ENCODE measurements at places on chromosomes 16 and 17. TPM values are rescaled to one million over a fixed set of nuclear protein-coding genes. Genes with fewer than 3 reads are reported as not detected.

PCGF2 gene
- 2.1 TPM for total RNA-seq

ZFP90 gene
- total RNA-seq, result 28.8 TPM

SLC22A31 gene
- not detected for total RNA-seq

BRICD5 gene
- 13.2 TPM for total RNA-seq

- H3K27ac ChIP-seq, result peak overlapping the region; percentile 82
- H3K4me1 ChIP-seq, result peaks cover 72% of the 10 kb centered on the region
Observed at GRCh38 chr16:48556243-48556912, 53.6 kb downstream of the N4BP1 start.

DNA sequence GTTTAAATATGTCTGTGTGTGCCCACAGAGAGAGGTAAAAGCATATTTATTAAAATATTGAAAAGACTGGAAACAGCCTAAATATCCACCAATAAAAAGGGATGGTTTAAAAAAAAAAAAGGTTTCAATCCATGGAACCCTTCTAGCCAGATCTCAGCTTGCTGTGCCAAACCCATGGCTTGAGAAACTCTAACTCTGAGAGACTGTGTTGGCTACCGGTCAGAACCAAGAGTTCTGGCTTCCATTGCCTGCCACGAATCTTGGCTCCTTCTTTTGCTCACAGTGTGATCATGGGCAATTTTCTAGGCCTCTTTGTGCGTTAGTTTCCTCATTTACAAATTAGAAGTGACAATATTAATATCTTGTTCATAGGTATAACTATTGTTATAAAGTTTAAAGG lies 201.3 kb upstream of the IRX3 start:
- no peaks in the 10 kb centered on the region for H3K27me3 ChIP-seq
- no peak overlapping the region for H3K4me3 ChIP-seq
- no peak for DNase-seq
- H3K4me1 ChIP-seq, result no peaks in the 10 kb centered on the region

DNA sequence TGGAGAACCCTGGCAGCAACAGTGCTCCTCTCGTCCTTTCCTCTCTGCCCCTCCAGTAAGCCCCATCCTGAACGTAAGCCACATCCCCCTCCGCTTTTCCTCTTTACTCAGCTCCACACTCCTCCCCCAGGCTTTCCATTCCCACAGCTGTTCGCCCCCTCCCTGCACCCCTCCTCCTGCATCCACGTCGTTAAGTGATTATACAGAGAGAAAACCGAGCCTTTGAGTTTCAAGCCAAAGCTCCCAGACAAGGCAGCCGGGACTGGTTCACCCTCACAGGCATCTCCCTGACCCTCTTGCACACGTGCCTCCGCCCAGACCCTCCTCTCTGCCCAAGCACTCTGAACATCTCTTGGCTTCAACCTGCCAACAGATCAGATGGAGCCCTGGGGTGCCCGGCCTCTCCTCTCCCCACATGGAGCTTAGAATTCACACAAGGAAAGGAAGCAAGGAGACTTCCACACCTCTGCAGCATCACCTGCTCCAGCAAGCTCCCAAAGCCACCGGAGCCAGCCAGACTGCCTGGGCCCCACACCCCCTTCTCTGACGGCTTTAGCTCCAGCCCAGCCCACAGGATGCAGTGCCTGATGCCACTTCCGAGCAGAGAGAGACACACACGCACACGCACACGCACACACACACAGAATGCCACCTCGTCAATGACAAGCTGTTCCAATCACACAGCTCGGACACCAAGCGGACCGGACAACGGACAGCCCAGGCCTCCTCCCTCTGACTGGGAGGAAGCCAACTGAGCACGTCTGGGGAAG lies 99.9 kb upstream of the CCL2 start:
- peaks cover 7% of the 10 kb centered on the region for H3K4me1 ChIP-seq
- H3K27me3 ChIP-seq, result peaks cover 59% of the 10 kb centered on the region
- H3K4me3 ChIP-seq, result no peak overlapping the region
- no peak overlapping the region for H3K27ac ChIP-seq
- peak; percentile 42 for DNase-seq

DNA sequence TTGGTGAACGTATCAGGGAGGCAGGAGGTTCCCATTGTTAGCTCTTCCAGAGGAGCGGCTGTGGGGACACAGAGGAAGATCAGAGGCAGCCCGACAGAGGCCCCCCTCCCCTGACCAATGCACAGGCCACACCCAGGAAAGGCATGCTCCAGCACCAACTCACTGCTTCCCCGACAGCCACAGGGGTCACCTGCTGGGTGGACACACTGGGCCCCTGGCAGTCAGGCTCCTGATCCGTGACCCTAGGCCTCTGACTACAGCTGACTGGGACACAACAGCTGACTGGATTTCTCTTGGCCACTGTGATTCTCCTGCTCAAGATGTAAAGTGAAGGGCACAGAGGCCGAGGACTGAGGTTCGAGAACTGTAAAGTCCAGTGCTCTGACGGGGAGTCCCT lies 63.5 kb downstream of the IL21R start:
- no peak overlapping the region for H3K27ac ChIP-seq
- peaks cover 23% of the 10 kb centered on the region for H3K4me1 ChIP-seq
- H3K27me3 ChIP-seq, result no peaks in the 10 kb centered on the region
- H3K4me3 ChIP-seq, result no peak overlapping the region

DNA sequence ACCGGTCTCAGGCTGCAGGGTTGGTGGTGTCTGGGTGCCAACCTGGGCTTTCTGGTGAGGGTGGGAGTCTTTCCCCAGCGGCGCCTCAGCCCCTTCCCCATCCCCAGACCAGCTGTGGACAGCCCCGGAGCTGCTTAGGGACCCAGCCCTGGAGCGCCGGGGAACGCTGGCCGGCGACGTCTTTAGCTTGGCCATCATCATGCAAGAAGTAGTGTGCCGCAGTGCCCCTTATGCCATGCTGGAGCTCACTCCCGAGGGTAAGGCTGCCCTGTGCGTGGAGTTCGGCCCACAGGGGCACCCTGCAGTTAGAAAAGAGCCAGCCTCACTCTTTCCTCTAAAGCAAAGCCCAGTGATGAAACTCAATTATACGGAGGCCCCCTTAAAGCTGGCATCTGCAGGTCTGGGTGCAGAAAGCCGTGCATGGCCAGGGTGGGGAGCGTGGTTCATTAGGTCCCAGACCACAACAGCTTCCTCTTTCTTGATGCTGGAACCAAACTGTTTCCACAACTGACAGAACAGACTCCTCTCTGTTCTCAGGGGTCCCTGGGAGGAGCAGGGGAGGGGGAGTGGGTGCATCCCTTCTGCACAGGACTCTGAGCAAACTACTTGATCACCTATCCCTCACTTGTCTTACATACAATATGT lies 10.7 kb downstream of the GUCY2D start:
- H3K27ac ChIP-seq, result no peak overlapping the region
- H3K4me1 ChIP-seq, result peaks cover 8% of the 10 kb centered on the region
- peaks cover 19% of the 10 kb centered on the region for H3K27me3 ChIP-seq

DNA sequence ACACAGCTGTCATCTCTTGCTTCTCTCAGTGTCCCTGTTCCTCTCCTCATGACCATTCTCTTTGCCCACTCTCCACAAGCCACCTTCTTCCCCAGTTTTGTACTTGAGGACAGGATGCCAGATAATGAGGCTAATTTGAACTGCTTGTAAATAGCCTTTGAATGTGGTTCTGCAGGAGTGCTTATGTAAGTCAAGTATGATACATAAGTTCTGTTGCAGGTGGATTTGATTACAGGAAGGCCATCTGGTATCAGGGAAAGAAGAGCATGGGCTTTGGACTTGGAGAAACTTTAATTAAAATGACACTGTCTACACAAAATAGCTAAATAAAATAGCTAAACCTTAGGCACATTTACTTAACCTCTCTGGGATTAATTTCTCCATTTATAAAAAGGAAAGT lies 120.2 kb upstream of the HLF start:
- H3K36me3 ChIP-seq, result no peaks in the 10 kb centered on the region
- H3K27me3 ChIP-seq, result no peaks in the 10 kb centered on the region
- H3K4me3 ChIP-seq, result no peak overlapping the region

DNA sequence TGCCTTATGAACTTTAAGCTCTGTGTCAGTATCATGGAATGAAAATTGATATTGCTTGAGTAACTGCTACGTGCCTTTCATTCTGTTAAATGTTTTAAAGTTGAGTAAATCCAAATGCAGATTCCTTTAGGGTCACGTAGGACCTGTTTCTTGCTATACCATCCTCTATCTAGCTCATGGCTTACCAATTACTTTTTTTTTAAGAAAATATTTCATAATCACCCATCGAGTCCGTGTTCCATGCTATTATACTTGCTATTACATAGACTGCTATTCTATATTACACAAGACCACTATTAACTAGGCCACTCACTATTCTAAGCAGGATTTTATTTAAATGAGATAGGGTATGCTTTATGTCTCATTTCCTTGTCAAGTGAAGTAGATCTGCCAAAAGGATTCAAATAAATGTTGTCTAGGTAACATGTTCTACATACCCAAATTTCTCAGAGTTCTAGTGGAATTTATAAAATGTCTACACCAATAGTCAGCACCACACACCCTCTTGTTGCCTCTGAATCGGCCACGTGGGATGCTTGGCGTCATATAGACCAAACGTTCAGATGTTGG lies 11.9 kb downstream of the ANKFN1 start:
- H3K4me3 ChIP-seq, result no peak overlapping the region
- H3K4me1 ChIP-seq, result no peaks in the 10 kb centered on the region
- H3K27ac ChIP-seq, result no peak overlapping the region
- H3K27me3 ChIP-seq, result peaks cover 4% of the 10 kb centered on the region
- no peaks in the 10 kb centered on the region for H3K36me3 ChIP-seq

GRCh38 chr17:11928436-11928835 lies 68.8 kb downstream of the ZNF18 start:
- no peak overlapping the region for H3K27ac ChIP-seq
- H3K36me3 ChIP-seq, result no peaks in the 10 kb centered on the region
- no peak overlapping the region for H3K4me3 ChIP-seq
- H3K4me1 ChIP-seq, result no peaks in the 10 kb centered on the region
- DNase-seq, result no peak
- H3K27me3 ChIP-seq, result no peaks in the 10 kb centered on the region

DNA sequence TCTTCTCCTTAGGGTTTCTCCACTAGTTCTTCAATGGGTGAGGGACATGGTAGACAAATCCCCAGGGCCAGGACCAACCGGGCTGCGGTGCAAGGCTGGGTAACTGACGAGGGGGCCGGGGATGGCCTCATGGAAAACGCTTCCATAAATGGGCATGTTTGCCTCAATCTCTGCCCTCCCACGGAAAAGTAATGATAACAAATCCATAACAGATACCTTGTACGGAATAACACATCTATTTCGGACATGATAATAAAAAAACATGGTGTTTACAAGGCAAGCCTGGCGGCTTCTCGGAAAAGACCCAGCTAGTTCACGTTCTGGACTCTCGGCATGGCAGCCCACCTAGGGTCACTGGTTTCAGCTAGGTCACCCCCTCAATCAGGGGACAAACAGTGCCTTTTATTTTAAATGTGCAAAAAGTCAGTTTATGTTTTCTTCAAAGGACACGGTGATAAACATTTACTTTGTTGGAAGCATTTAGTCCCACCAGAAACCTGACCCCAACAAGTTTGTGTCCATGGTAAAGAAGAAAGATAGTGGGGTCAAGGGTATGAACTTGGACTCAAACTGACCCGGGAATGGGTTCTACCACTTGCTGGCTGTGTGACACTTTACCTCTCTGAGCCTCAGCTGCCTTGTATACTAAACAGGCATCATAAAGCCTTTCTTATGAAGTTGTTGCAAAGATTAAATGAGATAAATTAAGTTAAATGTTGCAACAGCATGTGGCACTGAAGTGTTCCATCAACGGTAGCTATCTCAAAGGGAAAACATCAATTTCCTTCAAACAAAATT lies 1.7 kb downstream of the MYH11 start:
- peaks cover 2% of the 10 kb centered on the region for H3K36me3 ChIP-seq
- no peak for DNase-seq
- H3K27me3 ChIP-seq, result peaks cover 50% of the 10 kb centered on the region
- H3K4me3 ChIP-seq, result no peak overlapping the region
- no peak overlapping the region for H3K27ac ChIP-seq

DNA sequence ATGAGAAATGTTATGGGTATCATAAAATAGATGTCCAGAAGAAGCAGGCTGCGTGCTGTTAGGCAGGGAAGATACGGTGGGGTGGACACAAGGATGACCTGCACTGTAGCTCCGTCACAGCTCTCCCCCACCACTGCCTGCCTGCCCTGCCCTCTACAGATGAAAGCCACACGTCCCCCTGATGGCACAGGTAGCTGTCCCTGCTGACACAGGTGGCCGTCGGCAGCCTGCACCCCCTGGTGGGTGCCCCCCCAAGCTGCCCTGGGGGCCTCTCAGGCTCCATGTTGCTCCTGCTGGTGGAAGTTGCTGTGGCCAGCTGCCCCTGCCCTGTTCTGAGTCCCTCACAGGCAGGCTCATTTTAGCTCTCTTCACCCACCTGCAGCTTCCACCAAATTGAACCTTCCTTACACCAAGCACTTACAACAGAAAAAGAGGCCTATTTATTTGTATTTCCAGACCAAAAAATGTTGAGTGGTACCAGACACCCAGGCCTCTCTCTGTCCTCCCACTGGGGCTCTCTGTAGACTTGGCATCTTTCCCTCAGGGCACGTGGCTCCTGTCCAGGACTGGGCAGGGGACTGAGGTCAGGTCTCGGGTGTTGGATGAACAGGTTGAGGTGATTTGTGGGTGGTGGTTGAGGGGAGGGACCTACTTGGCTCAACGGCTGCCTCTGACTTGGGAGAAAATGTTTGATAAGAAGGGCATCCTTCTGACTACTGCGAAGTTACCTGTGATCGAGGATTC lies 50.1 kb upstream of the CACNG5 start:
- no peak for DNase-seq
- no peaks in the 10 kb centered on the region for H3K27me3 ChIP-seq
- H3K4me1 ChIP-seq, result no peaks in the 10 kb centered on the region

DNA sequence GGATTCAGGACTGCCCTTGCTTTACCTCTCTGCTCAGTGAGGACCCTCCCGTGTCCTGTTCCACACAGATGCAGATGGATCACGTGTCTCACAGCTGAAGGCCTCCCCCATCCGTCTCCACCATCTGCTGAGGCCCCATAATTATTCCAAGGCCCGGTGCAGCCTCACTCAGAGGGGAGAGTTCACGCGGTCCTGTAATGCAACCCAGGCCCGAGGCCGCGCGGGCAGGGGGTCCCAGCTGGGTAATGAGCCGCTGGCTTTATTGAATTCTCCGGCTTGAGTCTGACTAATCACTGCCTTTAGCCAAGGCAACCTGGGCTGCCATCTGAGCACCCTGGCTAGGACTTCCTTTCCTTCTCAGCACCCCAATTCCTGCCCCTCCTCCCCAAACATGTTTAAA lies 4.4 kb upstream of the WFIKKN2 start:
- peaks cover 10% of the 10 kb centered on the region for H3K4me1 ChIP-seq
- no peaks in the 10 kb centered on the region for H3K36me3 ChIP-seq
- no peak overlapping the region for H3K27ac ChIP-seq
- H3K27me3 ChIP-seq, result peaks cover 16% of the 10 kb centered on the region
- no peak overlapping the region for H3K4me3 ChIP-seq
